ENCODE measurements at places on chromosomes 13 and 19.

DNA sequence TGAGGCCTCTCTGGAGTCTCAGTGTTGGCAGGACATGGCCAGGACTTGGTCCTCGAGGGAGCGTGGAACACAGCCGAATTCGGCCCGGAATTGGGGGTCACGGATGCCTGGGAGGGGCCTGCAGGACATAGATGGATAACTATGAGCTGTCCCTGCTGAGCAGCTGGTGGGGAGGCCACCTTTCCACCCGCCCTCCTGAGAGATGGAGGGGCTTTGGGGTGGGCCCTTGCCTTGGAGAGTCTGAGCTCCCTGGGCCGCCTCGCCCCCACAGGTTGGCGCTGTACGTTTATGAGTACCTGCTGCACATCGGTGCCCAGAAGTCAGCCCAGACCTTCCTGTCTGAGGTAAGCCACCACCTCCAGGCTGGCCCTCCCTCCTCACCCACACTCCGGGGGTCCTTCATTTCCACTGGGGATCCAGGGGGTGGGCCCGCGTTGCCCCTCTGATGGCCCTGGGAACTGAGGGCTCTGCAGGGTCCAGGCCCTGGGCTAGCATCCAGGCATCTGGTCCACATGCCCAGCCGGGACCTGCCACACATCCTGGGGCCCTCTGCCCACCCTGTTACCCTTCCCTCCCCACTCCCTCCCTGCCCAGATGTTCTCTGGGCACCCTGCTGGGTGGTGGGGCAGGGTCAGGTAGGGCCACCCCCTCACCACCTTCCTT is 8.0 kb downstream of the SSBP4 start:
- DNase-seq = no peak

DNA sequence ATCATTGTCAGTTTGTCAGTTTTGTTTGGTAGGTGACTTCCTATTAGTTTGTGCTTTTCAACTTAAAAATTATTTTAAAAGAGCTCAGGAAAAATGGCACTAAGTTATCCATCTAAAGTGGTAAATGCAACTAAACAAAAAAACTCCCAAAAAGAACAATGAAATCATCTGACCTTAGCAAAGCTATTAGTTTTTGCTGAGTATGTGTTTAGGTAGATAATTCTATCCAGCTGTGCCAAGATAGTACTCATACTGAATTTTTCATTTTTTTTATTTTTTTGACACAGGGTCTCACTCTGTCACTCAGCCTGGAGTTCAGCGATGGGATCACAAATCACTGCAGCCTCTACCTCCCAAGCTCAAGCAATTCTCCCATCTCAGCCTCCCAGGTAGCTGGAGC is 645.3 kb downstream of the TBC1D4 start:
- no peak for DNase-seq

DNA sequence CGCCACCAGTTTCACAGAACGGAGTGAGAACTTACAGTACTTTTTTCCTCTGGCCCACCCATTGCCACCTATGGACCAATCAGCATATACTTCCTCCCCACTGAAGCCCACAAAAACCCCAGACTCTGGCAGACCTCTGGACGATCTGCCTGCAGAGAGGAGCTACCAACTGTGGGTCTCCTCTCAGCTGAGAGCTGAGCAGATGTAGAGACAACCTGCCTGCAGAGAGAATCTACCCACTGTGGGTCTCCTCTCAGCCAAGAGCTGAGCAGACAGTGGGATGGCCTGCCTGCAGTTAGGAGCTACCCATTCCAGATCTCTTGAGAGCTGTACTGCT is 69.7 kb downstream of the PIBF1 start:
- DNase-seq = no peak

DNA sequence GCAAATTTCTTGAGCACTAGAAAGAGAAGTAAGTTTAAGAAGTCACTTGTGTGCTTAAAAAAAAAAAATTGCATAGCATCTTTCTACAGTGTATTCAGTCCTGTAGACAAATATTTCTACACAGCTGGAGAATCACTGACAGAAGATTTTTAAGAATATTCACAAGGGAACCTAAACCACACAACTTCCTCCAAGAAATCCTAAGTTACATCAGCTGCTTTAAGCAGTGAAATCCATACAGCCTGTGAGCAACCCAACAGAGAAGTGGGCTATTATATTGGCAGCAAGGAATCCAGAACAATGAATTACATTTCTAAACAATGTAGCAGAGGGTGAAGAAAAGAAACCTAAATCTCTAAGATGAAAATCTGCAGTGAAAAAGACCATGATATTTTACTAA is 1.5 kb downstream of the DOCK9 start:
- DNase-seq = peak; percentile 51

DNA sequence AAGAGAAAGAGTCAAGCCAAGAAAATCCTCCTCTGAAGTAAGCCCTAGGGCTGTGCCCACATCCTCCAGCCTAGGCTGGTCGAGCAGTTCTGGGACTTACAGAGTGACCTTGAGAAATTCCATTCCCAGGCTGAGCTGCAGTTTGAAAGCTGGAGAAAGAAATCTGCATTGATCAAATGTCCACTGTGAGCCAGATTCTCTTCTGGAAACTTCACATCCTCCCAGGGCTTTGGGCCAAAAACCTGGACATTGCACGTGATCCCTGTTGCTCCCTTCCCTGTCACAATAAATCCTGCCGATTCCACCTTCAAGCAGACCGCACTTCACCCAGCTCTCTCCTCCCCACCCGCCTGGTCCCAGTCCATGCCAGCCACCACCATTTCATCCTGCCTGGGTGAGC is 15.7 kb downstream of the TMEM143 start:
- DNase-seq = no peak

DNA sequence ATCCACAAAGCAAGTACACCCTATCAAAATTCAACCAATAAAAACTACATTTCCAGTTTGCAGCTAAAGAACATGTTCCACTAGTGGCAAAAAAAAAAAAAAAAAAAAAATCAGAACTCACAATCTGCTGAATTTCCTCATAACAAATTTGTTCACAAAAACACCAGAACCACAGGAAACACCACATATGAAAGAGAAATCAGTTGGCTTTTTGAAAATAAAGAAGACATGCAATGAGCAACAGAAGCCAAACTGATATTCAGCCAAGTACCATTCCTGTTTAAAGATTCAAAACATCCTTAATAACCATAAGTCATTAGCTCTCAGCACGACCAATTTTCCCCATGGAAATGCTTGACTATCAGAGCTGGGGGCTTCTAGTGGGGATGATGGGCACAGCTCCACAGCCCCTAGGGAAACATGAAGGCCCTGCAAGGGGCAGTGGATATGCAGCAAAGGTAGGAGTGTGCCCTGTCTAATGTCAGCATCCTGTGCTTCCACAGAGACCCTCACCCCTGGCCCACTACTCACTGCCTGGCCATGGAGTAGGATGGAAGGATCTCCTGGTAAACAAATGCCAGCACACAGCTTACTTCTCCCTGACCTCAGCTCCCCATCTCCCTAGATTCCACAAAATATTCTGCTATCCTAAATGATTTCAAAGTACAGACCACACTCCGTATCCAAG is 74.0 kb upstream of the DOCK9 start:
- no peak for DNase-seq

GRCh38 chr13:77176350-77176749 is 149.4 kb upstream of the FBXL3 start:
- DNase-seq = peak; percentile 76

DNA sequence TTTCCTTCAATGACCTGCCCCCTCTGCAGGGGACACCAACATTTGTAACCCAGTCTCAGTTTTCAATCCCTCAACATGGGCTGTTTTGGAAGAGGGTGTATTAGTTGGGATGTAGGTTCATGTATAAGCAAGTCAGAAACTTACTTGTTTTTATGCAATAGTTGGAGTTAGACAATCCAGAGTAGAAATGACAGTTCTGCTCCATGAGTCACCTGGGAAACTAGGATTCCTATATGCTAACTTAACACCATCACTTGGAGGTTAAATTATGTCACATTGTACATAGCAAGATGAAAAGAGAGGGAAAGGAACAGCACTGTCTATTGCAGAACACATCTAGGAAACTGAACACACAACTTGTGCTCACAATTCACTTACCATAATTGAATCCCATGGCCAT is 436.4 kb downstream of the RFC3 start:
- no peak for DNase-seq

All from astrocyte (in vitro differentiated cells and primary cell).